ENCODE measurements at places on chromosomes 6 and 20.

DNA sequence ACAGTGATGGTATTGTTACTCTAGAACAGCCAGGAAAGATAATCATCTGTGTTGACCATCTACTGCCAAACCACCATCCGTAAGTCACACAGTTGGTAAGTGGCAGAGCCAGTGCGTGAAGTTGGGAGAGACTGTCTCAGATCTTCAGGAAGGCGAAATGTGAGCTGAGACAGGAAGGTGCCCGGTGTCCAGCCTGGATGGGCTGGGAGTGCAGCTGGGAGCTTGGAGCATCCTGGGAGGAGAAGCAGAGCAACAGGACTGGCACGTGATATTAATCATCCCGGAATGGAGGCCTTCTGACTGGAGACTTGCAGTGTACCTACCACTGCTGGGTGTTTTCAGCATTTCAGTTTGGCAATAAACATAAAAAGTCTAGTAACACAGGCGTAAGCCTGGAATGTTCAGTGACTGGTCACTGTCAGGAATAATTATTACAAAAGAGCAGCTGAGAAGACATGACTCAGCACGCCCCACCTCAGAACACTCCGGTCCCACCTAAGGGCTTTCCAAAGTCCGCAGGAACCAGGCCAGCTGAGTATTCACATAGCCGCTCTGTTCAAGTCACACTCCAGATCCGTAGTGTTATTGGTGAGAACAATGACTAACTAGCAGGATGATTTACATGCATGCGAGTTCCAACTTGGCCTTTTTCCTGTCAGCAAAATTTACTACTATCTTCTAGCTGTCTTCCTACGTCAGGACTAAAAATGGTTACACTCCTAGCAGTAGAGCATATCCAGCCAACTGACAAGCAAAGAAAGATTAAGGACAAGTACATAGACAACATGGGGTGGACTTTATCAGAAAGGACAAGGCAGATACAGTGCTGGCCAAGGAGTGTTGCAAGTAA lies 45.1 kb upstream of the PNRC1 start:
- no peak for DNase-seq

DNA sequence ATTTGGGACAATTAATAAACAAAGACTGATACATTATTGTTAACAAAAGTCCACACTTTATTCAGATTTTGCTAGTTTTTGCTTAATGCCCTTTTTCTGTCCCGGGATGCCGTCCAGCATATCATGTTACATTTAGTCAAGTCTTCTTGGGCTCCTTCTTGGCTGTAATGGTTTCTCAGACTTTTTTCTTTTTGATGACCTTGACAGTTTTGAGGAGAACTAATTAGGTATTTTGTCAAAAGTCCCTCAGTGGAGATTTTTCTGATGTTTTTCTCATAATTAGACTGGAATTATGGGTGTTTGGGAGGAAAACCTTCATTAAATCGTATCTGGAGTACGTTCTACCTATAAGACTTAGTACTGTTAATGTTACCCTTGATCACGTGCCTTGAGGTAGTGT lies 177.2 kb downstream of the MCHR2 start:
- DNase-seq: no peak

DNA sequence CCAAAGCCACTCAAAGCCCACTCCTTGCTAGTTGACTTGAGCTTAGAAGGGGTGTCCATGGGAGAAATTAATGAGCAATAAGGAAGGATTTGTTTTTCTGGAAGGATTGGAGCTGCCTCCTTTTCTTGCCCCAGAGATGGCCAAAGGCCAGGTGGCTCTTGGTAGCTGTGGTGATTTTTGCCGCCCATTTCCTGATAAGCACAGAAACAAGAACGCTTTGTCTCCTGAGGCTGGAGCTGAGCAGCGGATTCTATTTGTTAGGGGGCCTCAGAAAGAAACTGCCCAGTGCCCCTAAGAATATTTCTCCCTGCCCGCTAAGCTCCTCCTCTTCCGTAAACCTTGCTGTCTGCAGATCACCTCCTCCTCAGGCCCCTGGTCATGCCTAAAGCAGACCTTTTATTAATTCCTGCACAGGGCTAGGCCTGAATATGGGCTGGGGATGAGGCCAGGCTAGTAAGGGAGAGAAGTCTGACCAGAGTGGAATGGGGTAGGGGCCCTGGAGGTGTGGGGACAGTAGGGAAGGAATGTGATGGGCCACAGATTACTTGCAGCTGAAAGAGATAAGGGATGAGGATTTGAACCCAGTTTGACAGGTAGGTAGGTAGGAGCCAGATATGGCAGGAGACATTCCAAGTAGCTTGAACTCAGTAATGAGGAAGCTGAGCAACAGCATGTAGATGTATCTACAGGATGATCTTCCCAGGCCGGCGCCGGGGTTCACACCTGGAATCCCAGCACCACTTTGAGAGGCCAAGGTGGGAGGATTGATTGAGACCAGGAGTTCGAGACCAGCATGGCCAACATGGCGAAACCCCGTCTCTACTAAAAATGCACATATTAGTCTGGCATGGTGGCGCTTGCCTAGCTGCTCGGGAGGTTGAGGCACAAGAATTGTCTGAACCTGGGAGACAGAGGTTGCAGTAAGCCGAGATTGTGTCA lies 71.2 kb upstream of the NAA20 start:
- DNase-seq: no peak

GRCh38 chr20:34047917-34048316 lies 54.2 kb downstream of the RALY start:
- no peak for DNase-seq

- no peak for DNase-seq
These were observed 4.5 kb downstream of the CCDC170 start for GRCh38 chr6:151498327-151498726.

GRCh38 chr6:31907158-31907813 lies 5.4 kb upstream of the ZBTB12 start:
- DNase-seq: no peak

GRCh38 chr6:114471450-114471849 lies 128.6 kb upstream of the HS3ST5 start:
- no peak for DNase-seq

DNA sequence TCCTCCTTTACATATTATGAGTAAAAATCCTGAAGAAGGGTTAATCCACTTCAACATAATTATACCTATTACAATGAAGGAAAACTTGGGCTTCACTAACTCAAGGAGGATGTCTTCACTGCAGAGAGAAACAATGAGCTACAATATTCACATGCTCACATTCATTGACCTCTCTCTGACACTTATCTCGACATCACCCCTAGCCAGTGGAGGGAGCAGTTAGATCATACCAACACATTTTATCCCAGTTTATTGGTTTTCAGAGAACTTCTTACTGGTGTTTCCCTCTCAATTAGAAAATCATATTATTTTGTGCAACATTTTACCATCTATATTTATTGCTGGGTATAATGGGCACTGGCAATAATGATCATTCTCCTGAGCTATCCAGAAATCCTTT lies 646.5 kb downstream of the TENT5A start:
- no peak for DNase-seq

GRCh38 chr6:37218061-37218460 lies 39.5 kb upstream of the TBC1D22B start:
- DNase-seq: peak; percentile 33

DNA sequence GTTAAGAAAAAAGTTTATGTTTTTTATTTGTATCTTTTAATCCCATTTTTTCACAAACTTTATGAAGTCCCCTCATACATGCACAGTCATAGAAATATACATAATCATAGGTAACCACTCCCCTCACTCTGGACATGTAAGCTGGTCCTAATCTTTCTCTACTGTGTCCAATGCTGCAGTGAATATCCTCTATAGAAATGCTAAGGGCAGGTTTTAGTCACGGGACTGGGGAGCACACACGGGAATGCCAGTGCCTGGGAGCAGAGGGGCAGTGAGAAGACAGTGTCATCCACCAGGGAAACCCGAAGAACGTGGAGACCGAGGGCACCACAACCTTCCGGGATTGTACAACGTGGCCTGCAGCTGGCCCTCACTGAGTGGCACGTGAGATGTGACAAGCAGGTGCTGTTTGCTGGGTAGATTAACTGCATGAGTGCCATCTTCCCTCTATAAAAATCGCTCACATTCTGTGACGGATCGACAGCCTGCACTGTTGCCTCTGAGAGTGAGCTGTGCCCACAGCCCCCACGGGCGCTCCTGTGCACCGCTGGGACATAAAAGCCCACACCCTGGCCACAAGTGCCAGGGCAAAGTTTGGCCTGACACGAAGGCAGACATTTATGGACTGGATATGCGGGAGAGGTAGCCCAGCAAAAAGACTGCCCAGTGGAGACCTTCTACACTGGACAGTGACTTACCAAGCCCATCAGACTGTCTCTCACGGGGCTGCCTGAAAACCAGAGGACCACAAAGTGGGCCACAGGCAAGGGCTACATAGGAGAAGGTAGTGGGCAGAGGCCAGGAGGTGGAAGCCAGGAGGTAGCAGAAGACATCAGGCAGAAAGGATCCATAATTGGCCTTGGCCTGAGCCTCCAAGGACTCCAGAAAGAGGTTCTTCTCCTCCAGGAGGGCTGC lies 63.2 kb downstream of the FGD2 start:
- no peak for DNase-seq

GRCh38 chr6:143513410-143513809 lies 1.9 kb upstream of the FUCA2 start:
- DNase-seq: no peak

DNA sequence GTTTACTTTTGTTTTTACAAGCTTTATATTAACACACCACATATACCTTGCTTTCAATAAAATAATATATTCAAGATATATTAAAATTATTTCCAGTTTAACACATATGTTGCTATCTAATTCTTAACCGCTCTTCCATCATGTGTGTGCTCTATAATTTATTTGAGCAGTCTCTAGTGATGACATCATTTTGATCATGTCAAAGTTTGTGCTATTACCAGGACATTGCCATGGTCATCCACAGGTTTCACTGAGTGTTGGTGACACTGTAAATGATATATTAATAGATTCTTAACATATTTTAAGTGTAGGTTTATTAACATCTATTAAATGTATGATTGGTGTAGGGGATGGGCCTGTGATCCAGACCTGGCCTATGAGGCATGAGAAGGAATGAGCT lies 17.1 kb upstream of the CST4 start:
- DNase-seq: no peak

- no peak for DNase-seq
These were observed 135.5 kb downstream of the LY86 start for GRCh38 chr6:6723921-6724538.

GRCh38 chr6:1068068-1068467 lies 243.8 kb upstream of the FOXQ1 start:
- DNase-seq: no peak

Data from NCI-H2029 treated with DMSO at 0.1 percent for 48 hours (cell line).